ENCODE measurements at places on chromosomes 7 and 10. TPM values are rescaled to one million over a fixed set of nuclear protein-coding genes. Genes with fewer than 3 reads are reported as not detected.

The RHOBTB1 gene
- total RNA-seq = 15.8 TPM

DNA sequence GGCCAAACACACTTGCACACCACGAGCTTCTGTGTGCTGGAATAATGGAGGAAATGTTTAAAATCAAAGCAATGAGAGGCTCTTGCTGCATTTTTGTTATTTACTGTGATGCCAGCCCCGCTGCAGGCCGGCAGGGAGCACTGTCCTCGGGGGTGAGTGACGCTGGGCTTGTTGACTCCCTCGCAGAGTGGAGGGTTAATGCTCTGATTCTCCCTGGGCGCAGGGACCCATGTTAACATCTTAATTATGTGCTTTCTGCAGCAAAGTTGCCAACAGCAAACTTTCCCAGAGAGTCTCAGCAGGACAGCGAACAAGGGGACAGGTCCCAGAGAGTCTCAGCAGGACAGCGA is 22.9 kb downstream of the SCART1 start:
- no peak for DNase-seq

- DNase-seq = no peak
These were observed 101.3 kb upstream of the DNAJB12 start for GRCh38 chr10:72455889-72456595.

GRCh38 chr10:44985175-44985681 is 6.6 kb upstream of the DEPP1 start:
- DNase-seq = peak; percentile 58

GRCh38 chr7:907158-907980 is 31.0 kb downstream of the GET4 start:
- peak; percentile 22 for DNase-seq

DNA sequence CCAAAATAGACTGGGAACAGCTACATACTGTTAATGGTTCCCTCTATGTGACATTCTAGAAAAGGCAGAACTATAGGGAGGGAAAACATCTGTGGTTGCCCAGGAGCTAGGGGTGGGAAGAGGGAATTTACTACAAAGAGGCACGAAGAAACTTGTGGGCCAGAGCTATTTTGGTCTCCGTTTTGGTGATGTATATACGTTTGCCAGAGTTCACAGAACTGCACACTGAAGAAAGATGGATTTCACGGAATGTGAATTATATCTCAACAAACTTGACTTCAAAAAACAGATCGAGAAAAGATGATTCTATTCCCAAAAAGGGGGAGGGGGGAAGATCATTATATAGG is 386 bp upstream of the AS3MT start:
- no peak for DNase-seq

DNA sequence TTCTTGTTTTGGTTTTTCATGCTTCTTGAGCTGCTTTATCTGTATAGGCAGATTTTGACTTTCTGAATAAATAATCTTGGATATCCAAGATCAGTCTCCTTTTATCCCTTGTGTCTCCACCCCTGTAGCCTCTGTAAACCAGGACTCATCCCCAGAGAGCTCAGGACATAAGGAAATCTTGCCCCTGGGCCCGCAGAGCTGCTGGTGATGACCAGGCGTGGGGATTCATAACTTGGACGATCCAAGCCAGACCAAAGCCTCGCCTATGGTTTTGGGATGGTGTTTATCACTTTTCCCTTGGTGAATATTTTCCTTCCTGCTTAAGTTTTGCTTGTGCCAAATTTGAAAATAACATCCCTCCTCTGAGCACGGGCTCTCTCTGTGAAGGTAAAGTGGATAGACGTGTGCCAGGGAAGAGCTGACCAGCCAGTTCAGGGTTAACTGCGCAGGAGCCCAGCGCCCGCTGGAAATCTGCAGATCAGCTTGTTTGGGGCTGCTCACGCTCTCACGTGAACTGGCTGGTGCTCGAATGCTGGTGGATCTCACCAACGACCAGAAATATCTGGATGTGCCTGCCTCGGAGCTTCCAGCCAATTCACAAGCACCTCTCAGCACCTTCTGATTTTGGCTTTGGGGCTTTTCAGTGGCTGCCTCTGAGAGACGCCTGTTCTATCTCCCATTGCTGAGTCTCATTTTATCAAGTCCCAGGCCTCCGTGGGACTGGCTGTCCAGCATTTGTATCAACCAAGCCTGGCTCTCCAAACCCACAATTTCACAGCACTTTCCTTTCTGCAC is 132.1 kb upstream of the BTBD16 start:
- no peak for DNase-seq

DNA sequence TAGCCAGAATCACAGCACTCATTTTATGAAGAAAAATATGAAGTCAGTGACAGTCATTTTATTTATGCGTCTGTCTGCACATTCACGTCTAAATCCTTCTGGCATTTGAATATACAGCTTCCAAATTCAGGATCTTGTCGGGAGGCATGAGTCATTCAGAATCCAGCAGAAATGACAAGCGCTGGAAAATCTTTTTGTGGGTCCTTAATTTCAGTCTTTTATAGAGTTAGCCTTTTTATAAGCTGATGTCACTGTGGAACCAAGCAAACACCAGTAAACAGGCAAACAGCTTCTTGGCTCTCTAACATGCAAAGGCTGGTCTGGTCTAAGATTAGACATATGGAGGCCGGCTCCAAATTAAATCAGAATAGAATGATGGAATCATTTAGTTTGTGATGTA is 388.2 kb upstream of the TEX47 start:
- no peak for DNase-seq

The ZNF716 gene
- not detected for total RNA-seq

The MICALL2 gene
- total RNA-seq = 28.9 TPM

- DNase-seq = peak; percentile 54
These were observed 1158.5 kb upstream of the C7orf33 start for GRCh38 chr7:147432079-147432478.

The GSAP gene
- 3.2 TPM for total RNA-seq

The PNLIP gene
- not detected for total RNA-seq

DNA sequence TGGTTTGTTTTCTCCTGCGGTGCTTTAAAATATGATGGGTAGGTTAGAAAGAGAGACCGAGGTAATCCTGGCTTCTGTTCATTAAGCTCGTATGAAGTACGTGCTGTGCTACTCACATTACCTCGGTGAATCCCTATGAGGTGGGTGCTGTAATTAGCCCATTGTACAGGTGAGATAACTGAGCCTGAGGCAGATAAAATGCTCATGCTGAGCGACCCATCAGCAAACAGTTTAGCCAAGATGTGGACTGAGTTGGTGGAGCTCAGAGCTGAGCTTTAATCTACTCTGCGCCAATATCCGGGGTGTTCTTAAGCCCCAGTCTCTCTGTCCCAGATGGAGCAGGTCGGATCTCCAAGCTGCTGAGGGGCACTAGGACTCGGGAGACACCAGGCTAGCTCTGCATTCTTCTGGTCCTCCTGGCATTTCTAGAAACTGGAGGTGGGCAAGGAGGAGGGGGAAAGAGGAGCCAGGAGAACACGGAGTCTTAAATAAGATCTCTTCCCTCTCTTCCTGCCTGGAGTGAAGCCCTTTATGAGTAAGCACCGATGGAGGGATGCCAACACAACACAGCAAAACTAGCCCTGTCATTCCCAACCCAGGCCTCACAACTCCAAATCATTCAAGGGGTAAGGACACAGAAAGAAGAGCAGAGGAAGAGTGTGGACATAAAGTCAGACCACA is 458.5 kb downstream of the KCNMA1 start:
- DNase-seq = peak; percentile 95

GRCh38 chr7:37440738-37441385 is 7.8 kb downstream of the ELMO1 start:
- DNase-seq = no peak

DNA sequence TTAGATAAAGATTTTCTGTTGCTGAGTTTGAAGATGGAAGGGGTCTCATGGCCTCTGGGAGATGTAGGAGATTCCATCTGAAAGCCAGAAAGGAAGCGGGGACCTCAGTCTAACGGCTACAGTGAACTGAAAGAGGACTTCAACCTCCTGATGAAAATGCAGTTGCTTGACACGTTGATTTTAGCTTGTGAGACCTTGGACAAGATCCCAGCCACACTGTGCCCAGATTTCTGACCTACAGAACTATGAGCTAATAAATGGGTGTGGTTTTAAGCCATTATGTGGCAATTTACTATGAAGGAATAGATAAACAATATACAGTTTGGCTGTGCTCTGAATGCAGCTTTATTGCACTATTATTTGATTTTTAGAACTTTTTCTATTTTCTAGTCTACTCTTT is 342.3 kb upstream of the SEMA3D start:
- peak; percentile 82 for DNase-seq

DNA sequence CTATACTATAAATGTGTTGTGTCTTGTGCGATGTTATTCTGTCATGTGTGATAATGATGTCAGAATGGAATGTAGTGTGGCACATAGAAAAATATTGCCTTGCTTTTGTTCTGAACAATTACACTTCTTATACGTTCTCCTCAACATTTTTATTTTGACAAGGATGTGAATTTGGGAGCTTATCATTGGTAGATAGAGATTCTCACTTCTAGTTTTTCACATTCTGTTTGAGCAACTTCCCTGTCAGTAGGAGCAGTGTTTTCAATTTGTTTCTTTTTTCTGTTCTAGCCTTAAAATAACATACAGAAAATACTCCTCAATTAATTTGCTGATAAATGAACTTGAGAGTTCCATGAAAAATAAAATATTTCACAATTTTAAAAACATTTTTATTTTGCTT is 17.6 kb downstream of the SUN3 start:
- DNase-seq = no peak

- DNase-seq = no peak
These were observed 158.0 kb upstream of the TNS3 start for GRCh38 chr7:47739891-47740290.

DNA sequence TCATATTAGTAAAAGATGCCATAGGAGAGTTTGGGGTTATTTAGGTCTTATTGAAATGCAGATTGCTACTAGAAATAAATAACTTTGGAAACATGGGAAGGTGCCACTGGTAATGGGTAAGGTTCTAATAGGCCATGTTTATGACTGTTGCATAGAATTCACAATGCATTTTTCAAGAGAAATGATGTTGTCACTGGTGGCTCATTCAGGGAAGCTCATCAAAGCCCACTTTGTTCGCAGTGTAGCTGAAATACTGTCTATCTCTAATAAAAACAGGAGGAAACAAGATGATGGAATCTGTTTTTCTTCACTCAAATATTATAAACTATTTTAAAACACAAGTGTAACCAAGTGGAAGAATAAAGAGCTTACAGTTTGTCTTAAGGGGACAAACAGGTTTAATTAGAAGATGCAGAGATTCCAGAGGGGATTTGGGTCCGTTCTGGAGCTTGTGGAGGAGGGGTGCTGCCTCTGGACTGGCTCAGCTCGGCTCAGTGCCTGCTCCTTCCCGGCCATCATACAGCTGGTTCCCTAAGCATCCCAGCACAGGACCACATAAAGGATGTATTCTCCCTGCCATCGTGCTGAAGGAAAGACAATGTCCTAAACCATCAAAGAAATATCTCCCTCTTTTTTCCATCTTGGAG is 20.4 kb downstream of the OPALIN start:
- no peak for DNase-seq

DNA sequence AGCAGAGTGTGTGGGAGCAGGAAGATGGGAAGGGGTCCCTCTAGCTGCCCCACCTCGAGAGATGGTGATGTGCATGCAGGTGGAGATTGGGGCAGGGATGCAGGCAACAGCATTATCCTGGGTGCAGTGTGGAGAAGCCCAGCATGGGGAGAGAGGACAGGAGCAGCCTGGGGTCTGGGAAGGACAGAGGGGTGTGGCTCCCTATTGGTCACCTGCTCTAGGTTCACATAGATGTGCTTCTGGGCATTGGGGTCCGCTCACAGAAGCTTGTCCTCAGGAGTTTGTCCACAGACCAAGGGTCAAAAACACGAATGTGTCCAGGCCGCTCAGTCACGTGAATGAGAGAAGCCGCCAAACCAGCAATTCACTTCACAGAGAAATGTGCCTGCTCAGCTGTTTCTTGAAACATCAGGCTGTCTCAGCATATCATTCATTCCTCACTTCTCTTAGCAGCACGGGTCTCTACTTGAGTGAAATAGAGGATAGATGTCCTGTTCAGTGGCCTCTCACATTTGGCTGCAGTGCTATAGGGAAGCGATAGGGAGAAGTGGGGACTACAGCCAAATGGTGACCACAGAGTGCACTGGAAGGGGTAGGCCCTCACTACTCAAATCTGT is 11.5 kb upstream of the SLC29A3 start:
- DNase-seq = no peak

DNA sequence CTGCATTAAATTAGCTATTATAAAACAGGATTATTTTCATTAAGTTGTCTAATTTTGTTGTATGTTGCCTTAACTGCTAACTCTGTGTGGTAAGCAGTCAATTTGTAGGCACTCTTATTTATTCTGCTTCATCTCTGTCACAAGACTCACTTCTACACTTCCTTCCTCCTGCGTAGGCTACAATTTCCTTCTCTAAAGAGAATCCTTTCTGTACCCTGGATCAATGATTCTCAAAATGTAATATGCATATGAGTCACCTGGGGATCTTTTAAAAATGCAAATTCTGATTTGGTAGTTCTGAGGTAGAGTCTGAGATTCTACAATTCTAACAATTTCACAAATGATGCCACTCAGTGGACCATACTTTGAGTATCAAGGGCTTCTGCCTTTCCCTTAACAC is 4.4 kb upstream of the UBE2D1 start:
- DNase-seq = no peak

The CDH23 gene
- total RNA-seq = 0.25 TPM

DNA sequence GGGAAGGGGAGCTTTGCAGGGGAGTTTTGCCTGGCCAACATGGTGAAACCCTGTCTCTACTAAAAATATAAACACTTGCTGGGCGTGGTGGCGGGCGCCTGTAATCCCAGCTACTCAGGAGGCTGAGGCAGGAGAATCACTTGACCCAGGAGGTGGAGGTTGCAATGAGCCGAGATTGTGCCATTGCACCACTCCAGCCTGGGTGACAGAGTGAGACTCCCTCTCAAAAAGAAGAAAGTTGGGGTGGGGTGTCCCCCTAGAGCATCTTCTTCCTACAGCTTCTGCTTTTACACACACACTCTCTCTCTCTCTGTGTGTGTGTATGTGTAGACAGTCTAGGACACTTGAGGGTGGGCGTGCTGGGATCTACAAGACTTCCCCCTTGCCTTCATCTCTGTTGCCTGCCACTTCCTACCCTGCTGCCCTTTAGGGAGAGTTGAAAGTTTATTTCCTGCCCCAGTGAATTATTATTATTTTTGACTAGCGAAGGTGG is 21.7 kb downstream of the PLAU start:
- no peak for DNase-seq

The ACSL5 gene
- total RNA-seq = 2.6 TPM

DNA sequence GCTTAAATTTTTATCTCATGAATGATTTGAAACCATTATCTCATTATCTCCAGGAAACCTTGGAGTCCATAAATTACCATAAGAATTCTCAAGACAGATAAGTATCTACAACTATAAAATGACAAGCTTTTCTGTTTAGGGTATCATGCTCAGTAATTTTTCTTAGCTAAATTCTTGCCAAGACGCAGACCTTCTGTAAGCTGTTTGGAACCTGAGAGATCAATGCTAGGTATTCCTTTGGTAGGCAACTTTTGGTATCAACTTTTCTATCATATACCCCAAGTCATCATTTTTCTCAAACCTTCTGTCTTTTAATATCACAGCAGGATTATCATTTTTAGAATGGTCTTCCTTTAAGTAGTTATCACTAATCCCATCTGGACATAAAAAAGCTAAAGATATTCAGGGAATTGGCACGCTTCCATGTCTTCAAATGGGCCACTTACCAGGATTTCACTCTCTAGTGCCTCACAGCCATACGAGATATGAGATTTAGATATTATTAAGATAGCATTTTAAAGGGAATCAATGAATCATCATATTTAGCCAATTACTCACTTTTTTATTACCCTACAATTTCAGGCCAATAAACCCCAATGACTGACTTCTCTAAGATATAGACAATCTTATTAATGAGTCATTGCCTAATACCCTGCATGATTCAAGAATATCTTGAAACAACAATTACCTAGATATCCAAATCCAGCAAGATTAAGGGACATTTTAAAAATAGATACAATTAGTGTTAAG is 544.1 kb downstream of the HTR7 start:
- DNase-seq = peak; percentile 70
